RPMI7951 (cell line): ENCODE measurements at places on chromosomes 11 and 22. TPM values are rescaled to one million over a fixed set of nuclear protein-coding genes. Genes with fewer than 3 reads are reported as not detected.

MED19 gene
- 37.8 and 38.6 TPM in 2 replicates for total RNA-seq

DNA sequence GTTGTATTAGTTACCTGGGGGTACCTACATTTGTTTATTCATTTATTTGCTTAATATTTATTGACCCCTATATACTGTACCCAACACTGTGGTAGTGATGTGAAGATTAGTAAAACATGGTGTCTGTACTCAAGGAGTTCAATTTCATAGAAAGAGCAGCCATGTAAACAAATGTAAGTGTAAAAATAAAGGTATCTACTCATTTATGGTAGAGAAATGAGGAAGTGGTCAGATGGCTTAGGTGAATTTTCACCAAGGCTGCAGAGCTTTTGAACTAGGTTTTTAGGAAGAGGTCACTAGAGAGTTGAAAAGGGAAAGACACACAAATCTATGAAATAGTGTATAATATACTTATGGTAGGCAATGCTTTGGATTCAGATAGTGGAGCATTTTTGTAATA, 11.1 kb downstream of the CTR9 start:
- no peak for DNase-seq

USP47 gene
- total RNA-seq, result 25.2 and 30.4 TPM in 2 replicates

DNA sequence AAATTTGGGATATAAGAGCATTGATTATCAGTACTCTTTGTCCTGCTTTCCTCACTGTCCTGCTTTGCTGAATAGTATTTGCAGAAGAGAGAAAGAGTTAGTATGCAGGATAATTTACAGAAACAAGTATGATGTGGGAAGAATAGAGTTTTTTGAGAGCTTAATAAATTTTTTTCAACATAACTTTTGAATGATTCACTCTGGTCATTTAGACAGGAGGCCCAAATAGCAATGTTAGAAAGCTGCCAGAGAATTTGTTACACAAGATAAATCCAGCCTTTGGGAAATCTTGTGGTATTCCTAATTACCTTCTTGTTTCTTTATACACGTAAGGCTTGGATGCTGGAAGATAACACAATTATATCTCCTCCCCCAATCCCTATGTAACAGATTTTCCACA, 484.6 kb downstream of the CNTN5 start:
- DNase-seq, result peak; percentile 40

GRCh38 chr11:128324051-128324481, 263.3 kb downstream of the ETS1 start:
- no peak for DNase-seq

- no peak for DNase-seq
These were observed 354.3 kb downstream of the MN1 start for GRCh38 chr22:27447289-27447688.

NLRP14 gene
- total RNA-seq, result 0.12 TPM in 1 of 2 replicates, not detected in the other
